ENCODE measurements at places on chromosomes 12 and 14.

DNA sequence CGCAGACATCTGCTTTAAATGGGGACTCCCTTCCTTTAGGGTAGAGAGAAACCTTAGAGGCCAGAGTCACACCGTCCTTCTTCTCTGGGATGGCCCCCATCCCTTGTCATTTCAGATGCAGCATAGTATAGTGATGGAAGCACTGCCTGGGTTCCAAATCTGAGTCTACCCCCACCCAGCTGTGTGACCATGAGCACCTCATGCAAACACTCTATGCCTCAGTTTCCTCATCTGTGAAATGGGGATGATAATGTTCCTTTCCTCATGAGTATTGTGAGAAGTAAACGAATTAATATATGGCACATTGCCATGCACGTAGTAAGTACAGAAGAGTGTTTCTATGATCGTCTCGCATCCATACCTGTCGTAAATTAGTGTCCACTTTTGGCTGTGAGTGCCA, 241.9 kb downstream of the SLC41A2 start:
- no peak for DNase-seq

DNA sequence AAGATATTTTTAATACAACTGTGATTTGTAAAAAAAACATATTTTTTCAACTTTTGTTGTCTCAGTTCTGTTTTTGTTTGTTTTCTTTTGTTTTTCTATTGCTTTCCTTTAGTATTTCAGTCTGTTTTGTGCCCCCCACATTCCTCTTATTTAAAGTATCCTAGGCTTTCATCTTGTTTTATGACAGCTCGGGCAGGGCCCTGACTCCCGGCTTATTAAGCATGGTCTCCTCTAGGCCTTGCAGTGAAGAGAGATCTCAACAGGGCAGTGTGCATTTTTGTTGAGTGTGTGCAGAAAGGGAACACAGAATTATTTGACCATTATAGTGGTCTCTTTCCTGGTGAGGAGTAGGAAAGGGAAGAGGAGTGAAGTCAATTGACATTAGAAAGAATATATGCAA, 110.2 kb upstream of the SLC38A4 start:
- no peak for DNase-seq

- no peak for DNase-seq
Observed at GRCh38 chr12:80157645-80158044, 58.3 kb downstream of the OTOGL start.

GRCh38 chr14:29462772-29463171, 464.9 kb downstream of the PRKD1 start:
- no peak for DNase-seq

Data from urinary bladder (tissue), 4 donors.